Heart left ventricle (tissue), 16 donors: ENCODE measurements at places on chromosomes 3 and 15.

- DNase-seq, result no peak
These were observed 307.1 kb downstream of the MECOM start for GRCh38 chr3:169356284-169356955.

DNA sequence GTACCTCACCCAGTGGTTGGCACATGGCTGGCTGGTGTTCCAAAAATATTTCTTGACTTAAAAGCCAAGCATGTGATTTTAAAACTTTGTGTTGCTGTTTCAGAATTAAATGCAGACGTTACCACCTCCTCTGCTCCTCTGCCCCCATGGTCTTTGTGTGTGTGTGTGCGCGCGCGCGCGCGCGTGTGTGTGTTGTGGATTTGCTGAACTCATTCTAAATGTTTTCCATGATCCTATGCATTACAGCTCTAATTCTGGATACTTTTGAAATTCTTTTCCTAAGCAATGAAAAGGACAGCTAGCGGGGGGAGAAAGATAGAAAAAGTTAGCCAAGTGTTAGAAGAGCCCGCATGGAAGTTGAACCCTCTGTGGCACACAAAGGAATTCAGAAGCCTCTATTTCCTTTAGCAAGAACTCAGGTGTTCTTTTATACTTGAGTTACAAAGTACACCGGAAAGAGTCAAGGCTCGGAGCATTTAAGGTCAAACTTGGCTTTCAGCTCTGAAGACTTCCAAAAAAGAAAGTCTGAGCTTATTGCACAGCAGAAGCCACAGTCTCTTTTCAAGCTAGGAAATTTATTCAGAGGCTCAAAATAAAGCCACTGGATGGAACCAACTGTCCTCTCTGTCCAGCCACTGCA lies 350.5 kb upstream of the TBL1XR1 start:
- DNase-seq, result no peak

DNA sequence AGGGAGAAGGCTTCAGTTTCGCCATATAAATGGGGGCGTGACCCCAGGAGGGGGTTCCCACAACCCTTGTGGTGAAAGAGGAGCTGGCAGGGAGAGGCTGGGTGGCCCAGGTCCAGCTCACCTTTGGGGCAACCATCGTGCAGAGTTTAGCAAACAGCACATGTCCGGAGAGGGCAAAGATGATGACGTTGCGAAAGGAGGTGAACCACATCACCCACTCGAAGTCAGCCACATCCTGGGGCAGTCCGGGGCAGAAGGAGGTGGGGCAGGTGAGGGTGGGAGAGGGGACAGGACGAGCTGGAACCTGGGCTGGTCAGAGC lies 3.7 kb downstream of the HHATL start:
- DNase-seq, result no peak

- no peak for DNase-seq
These were observed 51.5 kb downstream of the UMPS start for GRCh38 chr3:124781476-124782376.

DNA sequence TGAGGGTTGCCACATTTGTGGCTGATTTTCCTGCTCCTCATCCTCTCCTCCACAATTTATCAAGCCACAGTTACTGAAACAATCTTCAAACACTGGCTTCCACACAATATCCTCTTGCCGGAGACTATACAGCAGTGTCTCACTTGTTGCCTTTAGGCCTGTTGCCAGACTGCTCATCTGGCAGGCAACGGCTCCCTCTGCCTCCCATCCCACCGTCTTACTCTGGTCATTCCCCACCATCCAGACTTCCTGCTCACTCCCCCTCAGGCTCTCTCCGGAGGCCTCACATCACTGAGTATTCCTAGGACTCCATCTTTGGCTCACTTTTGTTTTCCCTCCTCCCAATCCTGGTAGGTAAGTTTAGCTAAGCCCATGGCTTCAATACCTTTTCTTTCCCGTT lies 301.9 kb downstream of the IL20RB start:
- no peak for DNase-seq
